ENCODE measurements at places on chromosomes 2 and 18. TPM values are rescaled to one million over a fixed set of nuclear protein-coding genes. Genes with fewer than 3 reads are reported as not detected.

ACYP2 gene
- total RNA-seq: 1.1 TPM

EPB41L3 gene
- total RNA-seq: 17.0 TPM

ALK gene
- total RNA-seq: 0.35 TPM

GCKR gene
- not detected for total RNA-seq

DNA sequence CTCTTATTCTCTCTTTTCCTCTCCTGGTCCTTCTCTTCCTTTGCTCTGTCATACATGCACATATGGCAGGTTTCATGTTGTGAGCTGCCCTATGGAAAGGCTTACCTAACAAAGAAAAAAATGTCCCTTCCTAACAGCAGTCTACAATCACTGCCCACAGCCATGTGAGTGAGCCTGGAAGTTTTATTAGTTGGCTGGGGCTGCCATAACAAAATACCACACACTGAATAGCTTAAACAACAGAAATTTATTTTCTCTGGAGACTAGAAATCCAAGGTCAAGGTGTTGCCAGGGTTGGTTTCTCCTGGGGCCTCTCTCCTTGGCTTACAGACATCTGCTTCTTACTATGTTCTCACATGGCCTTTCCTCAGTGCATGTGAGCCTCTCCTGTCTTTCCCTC, 142.1 kb downstream of the TRIB2 start:
- no peaks in the 10 kb centered on the region for H3K36me3 ChIP-seq
- H3K4me3 ChIP-seq: no peak overlapping the region
- no peak overlapping the region for H3K27ac ChIP-seq
- no peaks in the 10 kb centered on the region for H3K27me3 ChIP-seq
- H3K4me1 ChIP-seq: no peaks in the 10 kb centered on the region

DNA sequence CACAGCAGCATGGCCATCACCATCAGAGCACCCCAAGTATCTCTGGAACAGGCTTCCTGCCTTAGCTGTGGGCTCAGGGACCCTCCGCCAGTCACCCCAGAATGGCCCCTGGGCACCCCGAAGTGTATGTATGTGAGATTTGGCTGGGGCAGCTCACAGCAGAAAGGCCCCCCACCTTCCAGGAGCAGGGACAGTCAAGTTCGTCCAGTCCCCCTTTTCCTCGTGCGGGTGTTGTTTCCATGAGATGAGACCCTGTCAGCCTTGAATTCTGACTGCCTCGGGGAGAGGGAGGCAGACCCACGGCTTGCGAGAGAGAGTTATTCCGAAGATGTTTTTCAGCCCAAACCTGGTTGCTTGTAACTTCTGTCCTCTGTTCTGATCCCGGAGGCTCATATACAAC, 290.9 kb upstream of the HDAC4 start:
- no peak for DNase-seq
- no peak overlapping the region for H3K4me3 ChIP-seq
- no peak overlapping the region for H3K27ac ChIP-seq

DNA sequence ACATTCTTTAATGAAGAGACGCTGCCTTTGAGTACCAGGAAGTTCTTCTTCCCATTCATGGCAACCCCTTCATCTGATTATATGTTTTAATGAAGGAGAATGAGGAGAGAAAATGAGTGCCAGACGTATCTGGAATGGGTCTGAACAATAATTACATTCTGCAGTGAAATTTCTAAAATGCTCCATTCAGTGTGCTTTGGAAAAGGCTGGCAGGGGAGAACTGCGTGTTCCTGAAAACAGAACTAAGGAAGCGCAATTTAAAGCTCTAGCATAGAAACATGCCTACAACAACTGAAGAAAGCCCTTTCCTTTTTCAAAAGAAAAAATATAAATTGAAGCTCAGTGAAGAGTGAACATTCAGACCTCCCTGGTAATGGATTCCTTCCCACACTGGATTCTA, 58.8 kb downstream of the BOD1L2 start:
- no peak overlapping the region for H3K27ac ChIP-seq
- H3K4me1 ChIP-seq: peaks cover 35% of the 10 kb centered on the region
- DNase-seq: no peak
- no peaks in the 10 kb centered on the region for H3K27me3 ChIP-seq

GRCh38 chr2:96129528-96130120, 8.7 kb downstream of the ASTL start:
- no peaks in the 10 kb centered on the region for H3K36me3 ChIP-seq
- H3K4me3 ChIP-seq: no peak overlapping the region
- DNase-seq: no peak
- H3K27ac ChIP-seq: no peak overlapping the region

DNA sequence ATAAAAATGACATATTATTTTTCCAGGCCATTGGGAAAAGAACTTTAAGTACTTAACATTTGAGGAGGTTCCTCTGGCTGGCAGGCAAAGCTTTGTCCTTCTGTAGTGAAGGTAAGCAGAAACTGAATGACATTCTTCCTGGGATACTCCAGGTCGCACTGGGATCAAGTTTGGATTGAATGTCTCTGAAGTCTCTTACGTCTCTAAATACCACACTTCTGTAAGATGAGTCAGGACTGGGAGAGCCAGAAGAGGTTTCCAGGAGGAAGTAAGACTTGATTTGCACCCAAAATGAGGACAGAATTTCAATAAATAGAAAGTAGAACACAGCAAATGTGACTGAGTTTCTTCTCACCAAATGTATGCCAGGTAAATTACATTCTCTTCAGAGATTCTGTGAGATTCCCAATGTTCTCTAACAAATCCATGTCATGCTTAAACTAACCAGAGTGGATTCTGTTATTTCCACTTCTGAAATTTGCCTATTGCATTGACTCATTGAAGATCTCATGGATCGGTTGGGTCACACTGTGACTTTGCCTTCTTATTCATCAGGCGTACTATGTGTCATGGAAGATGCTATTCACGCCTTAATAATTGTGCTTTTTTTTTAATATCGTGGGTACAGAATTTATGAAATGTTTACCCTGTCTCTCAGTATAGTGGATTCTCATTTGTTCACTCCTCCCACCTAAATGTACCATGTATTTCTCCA, 25.5 kb upstream of the VIT start:
- H3K27ac ChIP-seq: no peak overlapping the region
- no peak overlapping the region for H3K4me3 ChIP-seq
- H3K27me3 ChIP-seq: no peaks in the 10 kb centered on the region
- DNase-seq: no peak
- peaks cover 4% of the 10 kb centered on the region for H3K4me1 ChIP-seq

DNA sequence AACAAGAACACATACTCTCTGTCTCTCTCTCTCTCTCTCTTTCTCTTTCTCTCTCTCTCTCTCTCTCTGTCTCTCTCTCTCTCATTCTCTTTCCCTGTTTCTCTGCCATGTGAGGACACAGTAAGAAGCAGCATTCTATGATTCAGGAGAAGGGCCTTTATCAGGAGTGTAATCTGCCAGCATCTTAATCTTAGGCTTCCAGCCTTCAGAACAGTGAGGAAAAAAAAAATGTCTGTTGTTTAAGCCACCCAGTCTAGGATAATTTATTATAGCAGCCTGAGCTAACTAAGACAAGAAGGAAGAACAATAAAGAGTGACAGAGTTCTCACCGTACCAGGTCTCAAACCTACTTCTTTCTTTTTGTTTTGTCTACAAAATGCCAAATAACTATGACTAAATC, 399.4 kb downstream of the SOCS6 start:
- no peak overlapping the region for H3K27ac ChIP-seq
- no peaks in the 10 kb centered on the region for H3K4me1 ChIP-seq
- H3K27me3 ChIP-seq: no peaks in the 10 kb centered on the region
- no peak overlapping the region for H3K4me3 ChIP-seq

DNA sequence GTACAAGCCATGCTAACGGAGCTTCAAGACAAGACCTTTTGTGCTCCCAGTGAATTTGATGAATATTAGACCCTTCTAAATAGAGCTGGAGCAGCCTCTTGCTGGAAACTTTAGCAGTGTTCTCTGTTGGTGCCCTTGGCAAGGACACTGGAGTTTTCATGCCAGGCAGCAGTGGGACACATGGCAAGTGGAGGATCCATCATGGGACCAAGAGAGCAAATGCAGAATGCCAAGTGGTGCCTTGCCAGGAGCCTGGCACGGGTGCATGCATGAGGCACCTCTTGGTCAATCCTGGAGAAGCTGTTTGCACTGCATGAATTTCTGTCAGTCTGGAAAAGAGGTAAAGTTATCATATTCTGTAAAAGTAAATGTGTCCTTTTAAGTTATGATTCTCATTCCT, 59.1 kb downstream of the NETO1 start:
- peaks cover 10% of the 10 kb centered on the region for H3K4me1 ChIP-seq
- no peaks in the 10 kb centered on the region for H3K27me3 ChIP-seq
- H3K36me3 ChIP-seq: no peaks in the 10 kb centered on the region

GRCh38 chr18:3612315-3612714, 162.3 kb downstream of the TGIF1 start:
- DNase-seq: no peak
- H3K4me1 ChIP-seq: peaks cover 34% of the 10 kb centered on the region
- no peak overlapping the region for H3K27ac ChIP-seq
- no peak overlapping the region for H3K4me3 ChIP-seq
- H3K27me3 ChIP-seq: no peaks in the 10 kb centered on the region

- H3K4me1 ChIP-seq: peaks cover 70% of the 10 kb centered on the region
- no peak overlapping the region for H3K4me3 ChIP-seq
- DNase-seq: no peak
- H3K27ac ChIP-seq: 0 out of 2 replicates have a peak overlapping the region, but pooled peaks have one; percentile 15
- no peaks in the 10 kb centered on the region for H3K27me3 ChIP-seq
These were observed 31.8 kb downstream of the CRIM1 start for GRCh38 chr2:36387258-36387916.

DNA sequence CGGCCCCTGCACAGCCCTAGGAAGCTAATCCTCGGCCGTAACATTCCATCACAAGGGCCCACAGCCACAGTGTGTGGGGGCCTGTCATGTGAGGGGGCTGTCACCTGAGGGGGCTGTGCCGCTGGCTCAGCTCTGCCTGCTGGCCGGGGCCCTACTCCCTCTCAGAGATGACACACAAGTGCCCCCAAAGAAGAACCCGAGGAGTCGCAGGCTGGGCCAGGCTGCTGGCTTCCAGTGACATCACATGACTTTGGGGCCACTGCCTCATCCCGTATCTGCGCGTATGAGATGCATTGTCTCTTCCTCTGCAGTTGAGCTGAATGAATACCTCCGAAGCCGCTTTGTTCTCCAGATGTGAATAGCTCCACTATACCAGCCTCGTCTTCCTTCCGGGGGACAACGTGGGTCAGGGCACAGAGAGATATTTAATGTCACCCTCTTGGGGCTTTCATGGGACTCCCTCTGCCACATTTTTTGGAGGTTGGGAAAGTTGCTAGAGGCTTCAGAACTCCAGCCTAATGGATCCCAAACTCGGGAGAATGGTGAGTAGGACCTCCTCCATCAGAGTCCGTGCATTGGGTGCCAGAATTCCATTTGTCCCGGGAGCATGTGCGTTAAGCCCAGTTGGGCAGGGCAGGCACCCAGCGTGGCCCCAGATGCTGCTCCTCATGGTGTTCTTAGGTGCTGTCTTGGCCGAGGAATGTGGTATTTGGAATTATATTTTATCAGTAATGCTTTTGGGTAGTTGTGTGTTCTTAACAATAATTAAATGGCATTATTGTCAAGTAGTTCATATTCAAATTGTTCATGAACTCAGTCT, at the start of gene CNDP1:
TSS of gene CNDP1 (plus strand) at position 351 of the 820 bp plus-strand sequence. CDS start at position 519, 168 bp downstream.
- no peaks in the 10 kb centered on the region for H3K36me3 ChIP-seq
- no peak within 1 kb of the TSS for H3K27ac ChIP-seq
- H3K4me1 ChIP-seq: no peaks in the 10 kb centered on the region
- no peak within 1 kb of the TSS for H3K4me3 ChIP-seq
- no peaks in the 10 kb centered on the region for H3K27me3 ChIP-seq
- no peak for DNase-seq

DNA sequence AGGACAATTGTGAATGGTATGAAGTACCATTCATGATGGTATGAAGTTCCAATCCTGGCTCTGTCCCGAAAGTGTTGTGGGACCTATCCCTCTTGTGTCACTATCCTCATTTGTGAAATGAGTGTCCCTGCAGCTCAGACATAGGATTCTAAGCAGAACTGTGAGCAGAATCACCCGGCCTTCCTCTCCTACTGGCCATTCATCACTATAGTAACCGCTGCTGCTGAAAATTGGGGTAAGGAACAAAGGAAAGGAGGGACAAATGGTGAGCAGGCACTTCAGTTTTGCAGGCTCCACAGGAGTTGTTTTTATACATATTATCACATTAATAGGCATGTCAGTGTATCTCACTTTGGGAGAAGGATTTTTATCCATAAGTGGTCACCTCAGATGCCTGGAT, 27.4 kb downstream of the SMYD1 start:
- H3K4me1 ChIP-seq: peaks cover under 1% of the 10 kb centered on the region
- no peaks in the 10 kb centered on the region for H3K27me3 ChIP-seq
- H3K36me3 ChIP-seq: no peaks in the 10 kb centered on the region
- no peak for DNase-seq
- no peak overlapping the region for H3K27ac ChIP-seq

DNA sequence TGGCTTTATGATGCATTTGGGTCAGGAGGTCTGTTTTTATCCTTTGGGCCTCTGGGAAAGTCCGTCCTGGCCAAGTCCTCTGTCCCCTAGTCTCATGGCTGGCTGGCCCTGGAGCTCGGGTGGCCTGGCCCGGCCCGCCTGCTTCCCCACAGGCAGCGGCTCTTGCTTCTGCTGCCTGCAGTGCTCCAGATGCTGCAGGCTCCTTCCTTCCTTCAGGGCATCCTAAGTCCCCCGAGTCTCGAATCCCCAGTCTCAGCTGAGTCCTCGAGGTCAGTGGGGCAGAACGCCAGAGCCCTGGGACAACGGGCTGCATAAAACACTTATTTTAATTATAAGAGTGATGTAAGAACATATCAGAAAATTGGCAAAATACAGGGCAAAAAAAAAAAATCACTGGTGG, 71.2 kb downstream of the HPCAL1 start:
- H3K27me3 ChIP-seq: no peaks in the 10 kb centered on the region
- no peak overlapping the region for H3K27ac ChIP-seq
- no peak for DNase-seq
- H3K36me3 ChIP-seq: no peaks in the 10 kb centered on the region
- no peak overlapping the region for H3K4me3 ChIP-seq
- peaks cover 4% of the 10 kb centered on the region for H3K4me1 ChIP-seq

DNA sequence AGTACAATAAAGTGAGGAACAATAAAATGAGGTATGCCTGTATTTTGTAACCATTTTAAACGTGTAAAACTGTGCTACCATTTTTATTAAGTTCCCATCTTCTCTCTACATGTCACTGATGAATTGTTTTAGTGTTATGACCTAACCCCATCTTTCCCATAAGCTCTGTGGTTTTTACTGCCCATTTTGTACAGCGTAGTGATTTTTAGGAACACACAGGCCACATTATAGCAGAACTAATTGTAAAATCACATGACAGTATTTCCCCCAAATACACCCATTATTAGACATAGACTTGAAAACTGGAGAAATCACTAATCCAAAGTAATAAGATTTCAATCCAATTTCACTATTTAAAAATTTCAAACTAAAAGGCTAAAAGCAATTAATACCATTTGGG, 130.7 kb downstream of the TMEM247 start:
- H3K36me3 ChIP-seq: peaks cover 4% of the 10 kb centered on the region
- no peak for DNase-seq
- no peak overlapping the region for H3K4me3 ChIP-seq
- no peaks in the 10 kb centered on the region for H3K27me3 ChIP-seq
- H3K27ac ChIP-seq: no peak overlapping the region
- no peaks in the 10 kb centered on the region for H3K4me1 ChIP-seq

- no peak overlapping the region for H3K27ac ChIP-seq
- peak overlapping the region; percentile 34 for H3K4me3 ChIP-seq
- H3K4me1 ChIP-seq: peaks cover 75% of the 10 kb centered on the region
- H3K27me3 ChIP-seq: peaks cover 100% of the 10 kb centered on the region
- DNase-seq: peak; percentile 69
These were observed 2.4 kb upstream of the PAX3 start for GRCh38 chr2:222301053-222301795.

Data from GM23338 (cell line).